ENCODE measurements at places on chromosomes 11 and 22.
A peak's percentile ranks its signal among the peaks of the same experiment; 100 is the strongest.

DNA sequence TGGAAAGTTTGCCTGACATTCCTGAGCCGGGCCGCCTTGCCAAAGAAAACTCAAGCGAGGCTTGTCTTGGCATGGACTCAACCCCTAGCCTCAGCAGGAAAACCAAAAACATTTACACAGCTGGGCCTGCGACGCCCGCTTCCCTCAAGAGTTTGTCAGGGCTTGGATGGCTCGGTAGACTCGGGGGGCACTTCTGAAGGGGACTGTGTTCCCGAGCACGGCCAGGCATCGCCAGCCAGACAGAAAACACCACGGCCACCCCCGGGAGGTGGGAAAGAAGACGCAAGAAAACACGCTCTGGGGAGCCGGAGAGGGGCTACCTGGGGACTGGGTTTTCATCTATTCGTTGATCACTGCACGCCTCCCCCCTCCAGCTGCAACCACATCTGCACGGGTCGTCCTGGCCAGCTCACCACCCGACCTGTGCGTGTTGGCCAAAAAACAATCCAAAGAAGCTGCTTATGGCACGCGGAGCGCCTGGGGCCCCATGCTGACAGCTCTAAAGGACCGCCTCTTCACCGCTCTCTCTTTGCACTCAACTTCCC, 380.7 kb downstream of the MN1 start:
- DNase-seq: no peak

GRCh38 chr11:43396617-43397016, 37.9 kb downstream of the TTC17 start:
- DNase-seq: no peak

GRCh38 chr11:77094841-77095365, 7.7 kb upstream of the OMP start:
- no peak for DNase-seq

- peak; percentile 11 for DNase-seq
Observed at GRCh38 chr22:50169774-50170341, 673 bp upstream of the PANX2 start.

- no peak for DNase-seq
Observed at GRCh38 chr11:92698742-92699141, 270.7 kb upstream of the MTNR1B start.
